ENCODE measurements at places on chromosomes 2 and 18.

DNA sequence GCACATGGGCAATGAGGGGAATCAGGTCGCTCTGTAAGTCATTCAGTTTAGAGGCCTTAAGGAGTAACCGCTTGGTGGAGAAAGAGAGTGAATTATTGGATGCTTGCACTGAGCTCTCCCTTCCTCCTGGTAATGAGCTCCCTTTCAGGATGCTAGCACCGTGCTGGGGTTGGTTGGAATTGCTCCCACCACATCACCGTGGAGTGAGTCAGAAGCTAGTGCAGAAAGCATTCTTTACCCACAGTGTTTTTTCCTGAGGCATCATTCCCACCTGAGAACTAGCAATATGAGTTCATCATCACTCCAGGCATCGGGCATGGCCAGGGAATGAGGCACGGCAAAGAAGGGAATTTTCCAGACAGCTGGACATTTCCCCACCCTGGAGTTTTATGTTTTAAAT is 57.6 kb downstream of the ITGB6 start:
- DNase-seq: no peak

- no peak for DNase-seq
Measured at GRCh38 chr2:112081262-112081661, 26.2 kb downstream of the TMEM87B start.

- no peak for DNase-seq
Measured at GRCh38 chr2:29865512-29865911, 55.9 kb downstream of the ALK start.

GRCh38 chr2:121165038-121165542 is 119.9 kb downstream of the TFCP2L1 start:
- DNase-seq: no peak

DNA sequence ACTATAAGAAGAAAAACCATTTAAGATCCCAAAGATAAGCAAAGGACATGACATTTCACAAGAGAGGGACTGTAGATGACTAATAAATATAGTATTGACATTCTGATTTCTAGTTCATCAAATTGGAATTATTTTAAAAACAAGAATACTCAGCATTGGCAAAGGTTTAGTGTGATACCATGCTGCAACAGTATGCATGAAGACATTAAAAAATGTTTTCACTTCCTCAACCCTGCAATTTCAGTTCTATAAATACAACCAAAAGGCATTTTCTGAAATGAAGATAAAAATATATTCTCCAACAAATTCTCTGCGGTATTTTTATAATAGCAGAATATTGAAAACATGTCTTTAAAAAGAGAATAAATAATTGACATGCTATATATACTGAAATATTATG is 2.1 kb downstream of the C2orf81 start:
- DNase-seq: no peak
